ENCODE measurements at places on chromosomes 13 and 19. TPM values are rescaled to one million over a fixed set of nuclear protein-coding genes. Genes with fewer than 3 reads are reported as not detected.

CYP2F1 gene
- 0.30 TPM for total RNA-seq

- no peak for DNase-seq
Observed at GRCh38 chr13:95067303-95067702, 233.9 kb downstream of the ABCC4 start.

EBI3 gene
- 0.67 TPM for total RNA-seq

DNA sequence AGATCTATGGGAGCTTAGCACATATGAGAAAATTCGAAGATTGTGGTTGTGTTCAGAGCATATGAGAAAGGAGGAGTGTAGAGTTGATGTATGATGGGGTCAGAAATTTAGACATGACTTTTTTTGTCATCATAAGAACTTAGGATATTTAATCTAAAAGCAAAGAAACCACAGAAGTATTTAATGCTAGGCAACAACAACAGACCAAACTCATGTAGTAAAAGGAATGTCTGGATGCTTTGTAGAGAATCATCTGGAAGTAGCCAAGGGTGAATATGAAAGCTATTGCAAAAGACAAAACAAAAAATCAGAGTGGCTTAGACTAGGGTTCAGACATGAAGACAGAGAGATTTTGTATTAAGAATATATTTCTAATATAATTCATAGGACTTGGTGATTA lies 190.3 kb downstream of the SLITRK1 start:
- DNase-seq, result no peak

S1PR4 gene
- total RNA-seq, result not detected

- DNase-seq, result no peak
Observed at GRCh38 chr13:75402787-75403186, 79.2 kb downstream of the TBC1D4 start.

GRCh38 chr19:5955636-5955935 lies 22.4 kb downstream of the RANBP3 start:
- no peak for DNase-seq

RDH8 gene
- total RNA-seq, result not detected

- DNase-seq, result no peak
Observed at GRCh38 chr19:47158367-47158791, 27.7 kb downstream of the SAE1 start.

LCP1 gene
- total RNA-seq, result 0.62 TPM

CD22 gene
- not detected for total RNA-seq

DNA sequence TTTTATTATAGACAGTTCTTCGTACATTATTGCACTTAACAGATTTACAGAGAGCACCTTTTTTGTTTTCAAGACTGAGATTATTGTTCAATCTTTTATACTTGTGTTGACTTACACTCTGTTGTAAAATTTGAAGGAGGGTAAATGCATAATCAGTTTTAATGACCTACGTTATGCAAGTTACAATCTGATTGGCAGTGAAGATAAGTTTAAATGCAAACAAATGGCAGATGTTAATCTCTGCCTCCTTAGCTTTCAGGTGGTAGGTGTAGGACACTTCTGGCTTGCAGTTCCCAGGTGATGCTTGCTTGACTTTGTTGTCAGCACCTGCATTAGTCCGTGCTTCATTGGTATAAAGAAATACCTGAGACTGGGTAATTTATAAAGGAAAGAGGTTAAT lies 424.9 kb downstream of the FGF9 start:
- DNase-seq, result no peak

DNA sequence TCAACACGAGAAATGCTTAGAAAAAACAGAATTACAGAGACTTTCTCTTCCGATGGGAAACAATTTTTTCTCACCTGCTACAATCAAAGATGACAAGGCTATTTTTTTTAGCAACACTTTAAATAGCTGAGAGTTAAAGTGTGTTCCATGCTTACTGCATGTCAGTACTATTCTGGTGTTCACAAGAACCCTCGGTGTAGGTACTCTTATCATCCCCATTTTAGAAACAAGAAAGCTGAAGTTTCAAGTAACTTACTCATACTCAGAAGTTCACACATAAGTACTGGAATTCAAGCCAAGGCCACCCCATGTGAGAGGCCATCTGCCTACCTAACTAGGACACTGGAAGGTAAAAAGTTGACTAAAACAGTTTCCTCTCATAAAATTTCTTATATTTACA lies 9.0 kb upstream of the TNFRSF19 start:
- no peak for DNase-seq

DNA sequence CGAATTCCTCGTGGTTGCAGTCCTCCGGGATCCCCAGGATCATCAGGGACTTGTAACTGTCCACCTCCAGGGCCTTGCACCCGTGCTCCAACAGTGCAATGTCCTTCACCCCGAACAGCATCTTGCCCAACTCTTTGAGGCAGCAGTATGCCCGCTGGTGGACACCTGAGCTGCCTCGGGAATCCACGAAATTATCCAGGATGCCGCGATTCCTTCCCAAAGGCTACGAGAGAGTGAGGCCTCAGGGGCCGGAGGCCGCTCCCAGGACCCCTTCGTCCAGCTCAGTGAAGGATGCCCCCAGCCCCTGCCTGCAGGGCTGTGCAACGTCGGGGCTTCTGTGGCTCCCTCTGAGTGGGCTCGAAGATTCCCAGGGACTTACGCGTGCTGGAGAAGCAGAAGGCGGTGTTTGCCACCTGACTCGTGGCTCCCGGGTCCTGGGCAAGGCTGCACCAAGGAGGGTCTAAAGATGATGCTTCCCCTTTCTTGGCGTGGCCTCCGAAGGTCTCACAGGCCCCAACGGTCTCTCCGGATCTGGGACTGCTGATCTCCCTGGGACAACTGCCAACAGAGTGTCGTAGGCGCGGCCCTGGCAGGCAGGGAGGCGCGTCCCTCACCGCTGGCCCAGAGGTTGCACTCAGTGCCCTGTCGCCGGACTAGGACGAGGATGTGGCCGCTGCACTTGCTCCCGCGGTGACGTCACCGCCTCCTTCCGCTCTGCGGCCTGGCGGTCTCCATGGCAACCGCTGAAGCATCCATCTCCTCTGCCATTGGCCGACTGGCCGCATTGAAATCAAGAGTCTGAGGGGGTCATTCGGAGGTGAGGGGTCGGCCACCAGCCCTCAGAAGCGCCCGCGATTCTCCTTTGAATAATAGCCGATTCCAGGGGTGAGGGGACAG lies at the start of gene PNMA8C:
PNMA8C (minus strand) TSS at position 698 of the 897 bp plus-strand sequence; CDS start at position 121, 577 bp downstream.
- DNase-seq, result peak; percentile 92

CYP4F8 gene
- total RNA-seq, result not detected

GRCh38 chr19:54312436-54313377 lies at the start of gene LILRA5:
LILRA5 (minus strand) TSS chr19:54313166; CDS start chr19:54313019, 147 bp downstream.
- no peak for DNase-seq

TBXA2R gene
- total RNA-seq, result 0.45 TPM

S1PR5 gene
- 16.1 TPM for total RNA-seq

- peak; percentile 90 for DNase-seq
Observed at GRCh38 chr19:46478356-46478986, 7.1 kb upstream of the PNMA8A start.

GRCh38 chr19:43499042-43499441 lies 5.5 kb downstream of the PHLDB3 start:
- no peak for DNase-seq

- peak; percentile 94 for DNase-seq
Observed at GRCh38 chr19:892243-892893, 619 bp downstream of the MED16 start.

DNA sequence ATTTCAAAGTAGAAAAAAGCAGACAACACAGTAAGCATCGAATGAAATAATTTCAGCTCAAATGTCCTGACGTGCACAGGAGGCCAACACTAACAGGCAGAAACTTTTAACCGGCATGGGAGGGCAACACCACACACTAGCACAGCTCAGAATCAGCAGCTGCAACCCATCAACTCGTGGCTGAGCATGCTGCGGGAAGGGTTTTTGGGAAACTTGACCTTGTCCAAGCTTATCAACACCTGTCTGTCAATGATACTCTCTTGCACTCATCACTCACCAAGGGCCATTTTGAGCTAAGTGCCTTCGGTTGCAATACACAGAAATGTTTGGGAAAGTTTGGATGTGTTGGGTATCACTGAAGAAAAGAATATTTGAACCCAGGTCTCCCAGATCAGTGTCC lies 483.7 kb downstream of the TSHZ3 start:
- no peak for DNase-seq

KLK3 gene
- not detected for total RNA-seq

DNA sequence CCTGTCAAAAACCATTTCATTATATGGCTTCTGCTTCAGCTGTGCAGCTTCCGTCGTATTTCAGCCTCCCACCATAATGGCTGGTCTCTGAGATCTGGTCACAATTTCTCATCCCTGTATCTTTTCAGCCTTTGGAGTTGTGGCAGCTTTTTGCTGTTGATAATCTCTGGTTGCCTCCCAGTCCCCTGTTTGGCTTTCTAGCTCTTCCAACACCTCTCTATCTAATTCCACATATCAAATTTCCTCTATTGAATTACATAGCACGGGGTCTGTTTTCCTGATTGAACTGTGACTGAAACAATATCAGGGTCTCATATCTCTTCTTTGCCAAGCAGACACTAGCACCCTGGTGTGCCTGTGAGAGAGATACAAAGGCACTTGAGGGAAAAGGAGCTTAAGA lies 222.1 kb upstream of the OBI1 start:
- no peak for DNase-seq

DNA sequence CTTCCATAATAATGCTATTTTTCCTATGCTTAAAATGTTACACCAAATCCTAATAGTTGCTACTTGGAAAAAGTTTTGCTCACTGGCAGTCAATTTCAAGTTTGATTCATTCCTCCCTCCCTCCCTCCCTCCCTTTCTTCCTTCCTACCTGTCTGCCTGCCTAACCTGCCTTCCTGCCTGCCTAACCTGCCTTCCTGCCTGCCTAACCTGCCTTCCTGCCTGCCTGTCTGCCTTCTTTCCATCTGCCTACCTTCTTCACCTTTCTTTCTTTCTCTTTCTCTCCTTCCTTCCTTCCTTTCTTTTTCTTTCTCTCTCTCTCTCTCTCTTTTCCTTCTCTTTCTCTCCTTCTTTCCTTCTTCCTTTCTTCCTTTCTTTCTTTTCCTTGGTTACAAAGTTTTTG lies 418.7 kb downstream of the PCDH9 start:
- DNase-seq, result no peak

EGLN2 gene
- 110 TPM for total RNA-seq

OR7D2 gene
- not detected for total RNA-seq
